ENCODE measurements at places on chromosomes 11 and 22.

GRCh38 chr11:65262381-65262680 lies 569 bp downstream of the POLA2 start:
- peaks cover 8% of the 10 kb centered on the region for H3K36me3 ChIP-seq
- no peak for DNase-seq
- H3K27ac ChIP-seq = peak overlapping the region; percentile 86
- peaks cover 11% of the 10 kb centered on the region for H3K4me1 ChIP-seq
- H3K27me3 ChIP-seq = no peaks in the 10 kb centered on the region
- peak overlapping the region; percentile 94 for H3K4me3 ChIP-seq

DNA sequence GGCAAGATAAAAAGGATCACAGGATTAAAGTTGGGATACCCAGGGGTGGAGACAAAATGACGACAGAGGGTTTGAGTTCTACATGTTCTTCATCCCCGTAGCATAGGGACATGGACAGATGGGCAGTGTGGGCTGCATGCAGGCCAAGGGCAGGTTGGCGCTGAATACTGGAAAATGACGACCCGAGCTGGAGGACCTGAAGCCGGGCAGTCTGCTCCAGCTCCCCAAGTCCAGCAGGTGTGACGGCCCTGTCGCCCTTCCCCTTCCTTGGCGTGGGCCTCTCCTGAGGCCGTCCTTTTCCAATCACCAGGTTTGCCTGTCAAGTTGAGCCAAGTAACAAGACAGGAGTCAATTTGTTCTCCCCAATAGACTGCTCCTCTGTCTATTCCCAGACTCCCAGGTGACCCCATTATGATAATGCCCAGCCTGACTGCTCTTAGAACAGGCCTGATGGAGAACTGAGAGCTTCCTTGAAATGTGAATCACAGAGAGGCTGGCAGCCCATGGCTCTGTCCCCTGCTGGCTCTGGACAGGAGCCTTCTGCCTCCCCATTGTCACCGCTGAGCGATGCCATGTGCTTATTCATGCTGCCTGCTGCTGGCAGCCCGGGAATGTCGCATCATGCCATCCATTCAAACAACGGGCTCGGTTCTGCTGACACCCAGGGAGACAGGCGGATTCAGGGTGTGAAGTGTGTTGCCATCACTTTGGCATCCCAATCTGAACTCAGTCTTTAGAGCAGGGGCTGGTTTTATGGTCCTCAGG lies 392.1 kb downstream of the NTM start:
- no peak overlapping the region for H3K4me3 ChIP-seq
- no peak for DNase-seq
- no peaks in the 10 kb centered on the region for H3K27me3 ChIP-seq
- H3K36me3 ChIP-seq = no peaks in the 10 kb centered on the region

DNA sequence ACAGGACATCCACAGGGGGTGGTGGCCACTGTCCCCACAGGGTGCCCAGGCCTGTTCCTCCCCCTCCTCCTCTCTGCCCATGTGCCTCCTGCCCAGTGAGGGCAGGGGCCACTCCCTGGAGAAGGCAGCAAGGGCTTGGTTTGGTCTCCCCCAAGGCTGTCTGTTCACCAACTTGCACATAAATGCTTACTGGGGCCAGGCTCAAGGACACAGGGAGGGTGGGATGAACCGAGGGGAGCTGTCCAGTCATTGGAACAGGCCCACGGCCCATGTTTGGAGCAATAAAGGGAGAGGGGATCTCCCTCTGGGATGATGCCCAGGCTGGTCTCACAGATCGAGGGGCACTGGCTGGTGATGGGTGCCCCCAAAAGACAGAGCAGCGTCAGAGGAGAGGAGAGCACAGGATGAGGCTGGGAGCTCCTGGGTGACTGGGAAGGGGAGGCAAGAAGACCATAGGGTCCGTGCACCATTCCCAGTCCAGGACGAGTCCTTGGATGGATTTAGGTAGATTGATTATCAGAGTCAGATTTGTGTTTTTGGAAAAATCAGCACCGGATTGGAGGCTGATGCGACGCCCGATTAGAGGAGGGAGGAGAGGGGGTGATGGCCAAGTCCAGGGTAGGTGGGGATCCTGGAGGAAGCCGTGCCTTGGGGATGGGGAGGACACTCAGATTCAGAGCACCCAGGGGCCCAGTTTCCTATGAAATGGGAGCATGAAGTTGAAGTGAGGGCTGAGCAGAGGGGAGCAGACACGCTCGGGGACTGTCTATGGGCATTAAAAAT lies 1.1 kb downstream of the IGLL5 start:
- H3K36me3 ChIP-seq = peaks cover 8% of the 10 kb centered on the region
- peaks cover 6% of the 10 kb centered on the region for H3K27me3 ChIP-seq
- H3K27ac ChIP-seq = peak overlapping the region; percentile 54
- peaks cover 54% of the 10 kb centered on the region for H3K4me1 ChIP-seq
- DNase-seq = peak; percentile 17
- peak overlapping the region; percentile 76 for H3K4me3 ChIP-seq

GRCh38 chr11:104602643-104603042 lies 295.6 kb downstream of the CASP12 start:
- no peak overlapping the region for H3K27ac ChIP-seq
- no peaks in the 10 kb centered on the region for H3K27me3 ChIP-seq
- no peak overlapping the region for H3K4me3 ChIP-seq

DNA sequence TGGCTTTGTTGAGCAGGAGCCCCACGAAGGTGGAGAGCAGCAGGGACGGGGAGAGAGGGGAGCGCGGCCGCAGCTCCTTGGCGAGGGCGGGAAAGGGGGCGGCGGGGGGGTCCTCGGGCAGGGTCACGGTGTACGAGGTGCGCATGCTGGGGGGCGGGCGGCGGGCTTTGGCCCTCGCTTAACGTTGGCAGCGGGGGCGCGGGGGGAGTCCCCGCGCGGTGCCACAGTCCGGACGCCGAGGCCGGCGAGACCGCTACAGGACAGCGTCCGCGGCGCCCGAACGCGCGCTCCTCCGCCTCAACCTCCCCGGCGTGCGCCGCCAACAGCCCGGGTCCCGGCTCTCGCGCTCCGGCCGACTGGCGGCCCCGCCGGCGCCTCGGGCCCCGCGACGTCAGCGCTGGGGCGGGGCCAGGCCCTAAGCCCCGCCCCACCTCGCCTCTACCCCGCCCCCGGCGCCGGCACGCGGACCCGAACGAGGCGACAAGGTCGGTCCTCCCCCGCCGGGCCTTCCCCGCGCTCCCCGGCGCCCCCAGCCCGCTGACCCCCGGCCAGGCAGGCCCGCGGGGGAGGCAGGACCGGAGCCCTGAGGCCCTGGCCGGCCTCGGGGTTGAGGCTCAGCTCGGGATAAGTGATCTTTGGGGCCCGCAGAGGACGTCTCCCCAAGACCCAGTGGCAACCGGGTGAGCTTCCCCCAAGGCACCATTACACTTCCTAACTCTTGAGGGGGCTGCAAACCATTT lies 17.5 kb downstream of the USP2 start:
- H3K4me1 ChIP-seq = peaks cover 21% of the 10 kb centered on the region
- no peak overlapping the region for H3K4me3 ChIP-seq
- no peaks in the 10 kb centered on the region for H3K27me3 ChIP-seq
- DNase-seq = peak; percentile 71
- no peaks in the 10 kb centered on the region for H3K36me3 ChIP-seq

DNA sequence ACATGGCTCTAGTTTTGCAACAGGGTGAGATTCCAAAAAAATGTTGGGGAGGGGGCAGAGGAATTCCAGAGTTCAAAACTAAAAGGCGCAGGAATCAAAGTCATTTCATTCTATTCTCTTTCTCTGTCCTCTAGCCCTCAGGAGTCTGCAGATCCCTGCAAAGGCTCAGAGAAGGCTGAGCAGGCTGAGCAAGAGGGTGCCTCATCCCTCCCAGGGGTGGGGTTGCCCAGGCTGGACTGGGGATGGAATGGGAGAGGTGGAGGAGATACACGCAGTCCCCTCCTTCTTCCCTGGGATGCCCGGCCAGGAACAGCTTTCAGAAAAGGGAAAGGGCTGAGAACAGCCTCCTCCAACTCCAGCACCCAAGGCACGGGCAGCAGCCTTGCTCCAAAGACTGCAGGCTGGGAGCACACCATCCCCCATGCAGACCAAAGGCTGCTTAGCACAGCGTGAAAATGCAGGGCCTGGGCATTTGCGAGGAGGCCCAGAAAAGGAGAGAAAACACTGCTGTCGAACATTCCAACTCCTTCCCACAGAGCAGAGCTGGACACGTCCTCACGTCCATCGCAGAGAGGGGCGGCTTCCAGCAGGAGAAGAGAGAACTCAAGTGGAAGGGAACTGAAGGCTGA lies 51.8 kb downstream of the MN1 start:
- H3K4me1 ChIP-seq = no peaks in the 10 kb centered on the region
- H3K27ac ChIP-seq = no peak overlapping the region
- no peaks in the 10 kb centered on the region for H3K36me3 ChIP-seq
- DNase-seq = no peak
- H3K27me3 ChIP-seq = no peaks in the 10 kb centered on the region

All from B cell (primary cell).